ENCODE measurements at places on chromosomes 6 and 20.

DNA sequence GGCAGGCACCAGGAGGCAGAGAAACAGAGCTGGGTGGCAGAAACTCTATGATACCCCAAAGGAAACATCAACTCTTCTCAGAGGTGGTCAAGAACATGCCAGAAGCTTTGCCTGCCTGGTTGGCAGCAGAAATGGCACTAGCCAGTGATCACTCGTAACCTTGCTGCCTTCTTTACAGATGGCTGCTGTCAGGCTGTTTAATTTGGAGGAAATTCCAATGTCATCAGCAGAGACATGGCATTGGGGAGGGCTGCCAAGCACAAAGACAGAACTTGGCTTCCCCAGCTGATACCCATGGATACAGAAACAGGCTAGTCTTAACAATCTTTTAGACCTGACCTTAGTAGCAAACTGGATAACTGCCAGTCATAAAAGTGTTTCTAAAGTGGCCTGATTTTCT lies 153.6 kb downstream of the GMPR start:
- DNase-seq, result no peak

DNA sequence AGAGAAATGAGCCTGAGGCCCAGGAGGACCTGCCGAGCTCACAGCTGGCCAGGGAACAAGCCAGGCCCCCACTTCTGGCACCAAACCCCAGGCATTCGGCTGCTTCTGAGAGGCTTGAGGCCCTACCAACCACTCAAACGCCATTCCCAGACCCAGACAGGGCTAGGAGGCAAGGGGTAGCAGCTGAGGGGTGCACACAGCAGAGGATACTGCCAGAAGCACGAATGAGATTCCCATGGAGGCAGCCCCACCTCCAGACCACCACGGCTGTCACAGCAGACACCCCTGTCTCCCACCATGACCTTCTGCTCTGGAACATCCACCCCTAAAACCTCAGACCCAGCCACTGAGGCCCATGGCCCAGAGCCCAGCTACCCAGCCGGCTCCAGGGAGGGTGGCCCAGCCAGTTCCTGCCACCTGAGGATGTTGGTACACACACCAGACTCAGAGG lies 36.1 kb downstream of the NTSR1 start:
- no peak for DNase-seq

- no peak for DNase-seq
Observed at GRCh38 chr20:34806255-34806654, 19.2 kb downstream of the NCOA6 start.

GRCh38 chr6:13923527-13924145 lies 1.1 kb upstream of the RNF182 start:
- peak; percentile 83 for DNase-seq

- no peak for DNase-seq
Observed at GRCh38 chr6:110581679-110582078, 105.3 kb upstream of the SLC22A16 start.

- no peak for DNase-seq
Observed at GRCh38 chr6:144353871-144354314, 68.8 kb downstream of the UTRN start.

DNA sequence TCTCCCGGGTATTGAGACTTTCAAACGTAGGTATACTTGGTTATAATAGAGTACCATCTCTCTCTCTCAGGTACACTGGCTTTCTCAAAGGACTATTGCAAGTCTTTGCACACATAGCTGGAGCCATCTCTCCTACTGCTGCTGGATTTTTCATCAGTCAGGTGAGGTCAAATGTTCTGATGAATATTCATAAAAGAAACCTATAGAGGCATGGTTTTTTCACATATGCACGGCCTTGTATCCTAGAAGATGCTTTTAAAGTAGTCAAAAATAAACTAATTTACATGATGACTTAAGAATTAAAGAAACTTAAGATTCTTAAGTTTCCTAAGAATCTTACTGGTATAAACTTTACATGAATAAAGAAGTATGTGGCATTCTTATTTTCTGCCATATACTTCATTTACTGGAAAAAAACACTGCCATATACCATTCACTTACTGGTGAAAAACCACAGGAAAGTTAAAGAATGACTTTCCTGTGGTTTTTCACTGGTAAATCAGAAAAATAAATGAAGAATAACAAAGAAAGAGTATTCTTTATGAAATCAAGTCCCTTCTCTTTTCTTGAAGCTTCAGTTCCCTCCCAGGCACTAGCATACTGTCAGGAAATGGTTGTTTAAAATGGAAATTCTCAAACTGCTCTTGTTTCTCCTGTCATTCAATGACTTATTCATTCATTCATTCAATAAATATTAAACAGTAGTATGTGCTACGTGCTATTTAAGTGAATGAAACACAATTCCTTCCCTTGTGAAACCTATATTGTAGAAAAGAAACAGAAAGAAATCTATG lies 23.5 kb downstream of the SLC17A4 start:
- no peak for DNase-seq

- no peak for DNase-seq
Observed at GRCh38 chr6:123323452-123324329, 313.1 kb downstream of the TRDN start.

DNA sequence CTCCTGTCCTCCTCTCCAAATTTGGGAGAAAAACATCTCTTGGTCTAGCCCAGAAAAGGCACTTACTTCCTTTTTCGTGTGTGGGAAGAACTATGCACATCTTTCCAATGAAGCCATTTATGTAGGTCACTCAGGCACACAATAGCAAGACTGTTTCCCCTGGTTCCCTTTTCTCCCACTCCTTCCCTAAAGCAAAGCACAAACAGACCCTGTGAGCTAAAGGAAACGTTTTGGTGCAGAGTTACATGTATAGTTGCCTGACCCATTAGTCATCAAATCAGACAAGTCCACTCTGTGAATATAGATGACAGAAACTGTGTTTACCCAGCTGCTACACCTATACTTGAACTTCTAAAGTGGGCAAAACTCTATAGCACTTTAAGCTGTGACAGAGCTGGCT lies 474.6 kb downstream of the COL12A1 start:
- no peak for DNase-seq

GRCh38 chr20:57317316-57317788 lies 12.3 kb upstream of the SPO11 start:
- DNase-seq, result no peak

- DNase-seq, result no peak
Observed at GRCh38 chr6:64197246-64197645, 561.6 kb downstream of the PHF3 start.

Data from HS-27A (cell line).